NCI-H2081 (cell line): ENCODE measurements at places on chromosomes 5 and 9.

DNA sequence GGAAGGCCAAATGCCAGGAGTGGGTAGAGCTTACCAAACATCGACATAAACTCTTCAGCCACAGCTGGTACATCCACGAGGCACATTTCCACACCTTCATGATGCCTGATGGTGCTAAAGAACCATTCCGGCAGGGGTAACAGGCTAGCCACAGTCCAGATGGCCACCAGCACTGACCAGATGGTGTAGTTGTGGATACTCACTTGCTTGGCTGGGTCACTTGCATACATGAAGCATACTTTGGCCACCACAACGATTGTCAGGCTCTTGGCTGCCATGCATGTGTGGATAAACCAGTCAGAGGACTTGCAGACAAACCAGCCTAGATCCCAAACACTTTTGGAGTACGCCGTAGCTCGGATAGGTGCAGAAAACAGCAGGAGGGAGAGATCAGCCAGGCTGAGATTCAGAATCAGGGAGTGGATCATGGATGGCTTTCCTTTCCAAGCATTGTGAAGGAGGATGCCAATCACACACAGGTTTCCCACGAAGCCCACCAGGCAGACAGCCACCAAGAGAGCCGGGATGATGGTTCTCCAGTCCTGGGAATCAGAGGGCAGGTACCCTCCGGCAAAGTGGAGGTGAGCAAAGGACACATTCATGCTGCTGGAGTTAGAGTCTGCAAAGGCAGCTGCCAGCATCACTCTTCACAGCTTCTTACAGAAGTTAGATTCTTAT lies 378 bp downstream of the GPR151 start:
- DNase-seq: no peak

DNA sequence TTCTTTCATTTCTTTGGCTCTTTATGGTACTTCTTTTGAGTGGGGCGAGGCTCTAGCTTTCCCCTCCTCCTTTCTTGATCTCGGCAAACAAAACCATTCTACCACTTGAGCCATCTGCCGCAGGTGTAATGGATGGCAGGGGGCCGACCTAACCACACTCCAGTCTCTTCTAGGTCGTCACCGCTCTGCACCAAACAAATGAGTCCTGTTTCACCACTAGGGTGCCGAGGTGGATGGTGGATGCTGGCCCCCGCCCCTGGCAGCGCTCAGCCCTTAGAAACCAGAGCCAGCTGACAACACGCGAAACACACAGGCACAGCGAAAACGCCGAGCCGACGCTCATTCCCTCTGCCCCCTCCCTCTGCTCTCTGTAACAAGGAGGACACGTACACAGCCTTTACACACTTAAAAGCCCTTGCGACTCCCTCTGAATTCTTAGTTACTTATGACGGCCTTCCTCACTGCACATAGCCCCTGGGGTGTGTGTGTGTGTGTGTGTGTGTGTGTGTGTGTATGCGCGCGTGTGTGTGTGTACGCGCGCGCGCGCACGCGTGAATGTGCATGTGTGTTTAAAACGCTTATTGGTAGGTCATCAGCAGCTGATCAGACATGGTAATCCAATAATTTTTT lies 199.4 kb downstream of the MEF2C start:
- peak; percentile 95 for DNase-seq

DNA sequence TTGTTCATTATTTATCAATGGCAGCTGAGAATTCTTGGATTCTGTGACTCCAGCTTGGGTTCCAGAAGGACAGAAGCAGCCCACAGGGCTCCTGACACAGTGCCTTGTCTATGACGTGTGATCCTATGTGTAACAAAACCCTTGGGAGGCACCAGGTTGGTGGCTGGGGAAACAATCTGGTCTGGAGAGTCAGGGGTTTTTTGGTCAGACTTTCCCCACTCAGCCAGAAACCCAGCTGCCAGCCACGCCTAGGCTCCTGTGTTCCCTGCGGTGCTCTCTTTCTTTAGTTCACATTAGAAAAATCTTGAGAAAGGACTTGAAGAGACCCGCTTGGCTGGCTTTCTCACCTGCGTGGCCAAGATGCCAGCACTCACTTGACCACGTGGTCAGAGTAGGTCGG lies 15.5 kb upstream of the ZBED3 start:
- DNase-seq: no peak

DNA sequence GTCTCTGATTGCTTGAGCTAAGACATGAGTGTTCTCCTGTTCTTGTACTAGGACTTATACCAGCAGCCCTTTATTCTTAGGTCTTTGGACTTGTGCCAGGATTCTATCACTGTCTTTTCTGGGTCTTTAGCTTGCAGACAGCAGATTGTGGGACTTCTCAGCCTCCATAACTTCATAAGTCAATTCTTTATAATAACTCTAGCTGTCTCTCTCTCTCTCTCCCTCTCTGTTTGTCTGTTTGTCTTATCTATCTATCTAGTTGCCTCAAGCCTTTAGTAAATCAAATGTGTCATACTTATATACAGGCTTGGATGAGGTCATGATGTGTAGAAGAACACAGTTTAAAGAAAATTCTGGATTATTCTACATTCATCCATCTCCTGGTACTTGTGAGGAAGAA lies 11.5 kb upstream of the ANKRD55 start:
- DNase-seq: no peak

DNA sequence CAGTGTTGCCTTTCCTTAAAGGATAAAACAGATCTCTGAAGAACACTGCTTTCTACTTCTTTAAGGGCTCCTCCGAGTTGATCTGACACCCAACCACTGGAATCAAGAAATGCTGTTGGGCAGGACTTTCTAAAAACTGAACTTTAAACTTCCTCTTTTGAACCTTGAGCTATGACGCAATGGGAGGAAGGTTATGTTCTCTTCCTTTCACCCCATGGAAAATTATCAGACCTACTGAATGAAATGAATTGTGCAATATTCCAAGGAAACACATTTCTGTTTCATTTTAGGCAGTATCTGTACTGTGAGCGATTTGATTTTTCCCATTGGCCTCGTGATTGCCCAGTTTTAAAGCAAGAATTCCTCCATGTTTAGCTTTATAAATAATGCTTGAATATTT lies 206.0 kb upstream of the PRR16 start:
- DNase-seq: no peak

- DNase-seq: no peak
Observed at GRCh38 chr9:9498846-9499245, 1114.0 kb downstream of the PTPRD start.

GRCh38 chr9:111154081-111154562 lies 115.9 kb upstream of the LPAR1 start:
- DNase-seq: no peak

- DNase-seq: no peak
Observed at GRCh38 chr5:116098998-116099397, 14.2 kb downstream of the COMMD10 start.

- DNase-seq: peak; percentile 73
Observed at GRCh38 chr5:56814963-56815657, at the start of gene MAP3K1. Gene MAP3K1, plus strand, starts transcription at chr5:56815549. Its CDS starts 25 bp downstream, at chr5:56815574.

GRCh38 chr9:83623679-83624076 lies 735 bp downstream of the IDNK start:
- peak; percentile 29 for DNase-seq

GRCh38 chr5:36692791-36693763 lies 86.7 kb downstream of the SLC1A3 start:
- no peak for DNase-seq

DNA sequence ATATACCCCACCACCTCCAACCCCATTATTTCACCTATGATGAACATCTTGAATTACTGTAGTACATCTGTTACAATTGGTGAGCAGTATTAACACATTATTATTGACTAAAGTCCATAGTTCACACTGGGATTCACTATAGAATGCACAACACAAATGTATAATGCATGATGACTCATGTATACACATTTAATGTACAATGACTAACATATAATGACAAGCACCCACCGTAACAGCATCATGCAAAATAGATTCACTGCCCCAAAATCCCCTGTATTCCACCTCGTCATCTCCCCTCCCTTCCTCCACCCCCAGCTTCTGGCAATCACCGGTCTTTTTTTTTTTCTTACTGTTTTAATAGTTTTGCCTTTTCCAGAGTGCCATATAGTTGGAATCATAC lies 47.1 kb upstream of the NEK6 start:
- no peak for DNase-seq

DNA sequence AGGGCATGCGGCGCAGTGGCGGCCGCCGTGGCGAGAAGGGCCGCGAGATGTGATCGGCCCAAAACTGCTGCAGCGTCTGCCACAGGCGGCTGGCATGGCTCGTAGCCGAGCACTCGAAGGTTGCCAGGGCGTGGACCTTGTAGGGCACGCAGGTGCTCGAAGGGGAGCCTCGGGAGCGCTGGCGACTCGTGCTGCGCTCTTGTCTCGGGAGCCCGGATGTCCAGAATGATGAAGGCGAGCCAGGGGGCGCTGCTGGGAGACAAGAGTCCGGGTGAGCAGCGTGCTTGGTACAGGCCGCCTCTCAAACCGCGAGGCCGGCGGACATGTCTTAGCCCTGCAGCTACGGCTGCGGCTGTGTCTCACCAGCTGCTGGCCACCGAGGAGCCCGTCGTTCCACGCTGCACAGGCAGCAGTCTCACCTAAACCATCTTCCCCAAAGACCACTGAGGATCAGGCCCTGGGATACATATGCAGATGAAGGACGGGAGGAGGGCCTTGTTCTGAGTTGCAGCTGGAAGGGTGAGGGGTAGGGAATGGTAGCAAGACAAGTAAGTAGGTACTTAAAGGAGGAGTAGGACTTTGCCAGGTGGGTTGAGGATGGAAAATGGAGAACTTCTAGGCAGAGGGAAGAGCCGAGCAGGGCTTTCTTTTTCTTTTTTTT lies 1.7 kb downstream of the CBY3 start:
- DNase-seq: peak; percentile 37

DNA sequence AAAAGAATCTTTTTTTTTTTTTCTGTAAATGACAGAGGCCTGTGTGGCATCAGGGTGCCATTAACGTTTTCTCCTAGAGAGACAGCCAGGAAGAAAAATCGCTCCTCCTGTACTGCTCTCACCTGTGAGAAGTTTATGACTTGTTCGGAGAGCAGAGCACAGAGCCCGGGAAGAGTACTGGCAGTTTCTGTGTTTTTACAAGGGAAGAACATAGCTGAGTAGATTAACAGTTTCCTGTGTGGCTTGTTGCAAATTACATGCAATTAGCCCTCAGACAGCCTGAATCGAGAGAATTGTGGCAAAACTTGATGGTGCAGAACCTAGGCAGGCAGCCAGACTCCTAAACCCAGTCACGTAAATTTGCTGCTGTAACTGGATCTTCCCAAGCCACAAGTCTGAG lies 32.1 kb downstream of the PRKACG start:
- DNase-seq: peak; percentile 98

- peak; percentile 81 for DNase-seq
Observed at GRCh38 chr9:124220946-124221451, 36.8 kb upstream of the NEK6 start.

DNA sequence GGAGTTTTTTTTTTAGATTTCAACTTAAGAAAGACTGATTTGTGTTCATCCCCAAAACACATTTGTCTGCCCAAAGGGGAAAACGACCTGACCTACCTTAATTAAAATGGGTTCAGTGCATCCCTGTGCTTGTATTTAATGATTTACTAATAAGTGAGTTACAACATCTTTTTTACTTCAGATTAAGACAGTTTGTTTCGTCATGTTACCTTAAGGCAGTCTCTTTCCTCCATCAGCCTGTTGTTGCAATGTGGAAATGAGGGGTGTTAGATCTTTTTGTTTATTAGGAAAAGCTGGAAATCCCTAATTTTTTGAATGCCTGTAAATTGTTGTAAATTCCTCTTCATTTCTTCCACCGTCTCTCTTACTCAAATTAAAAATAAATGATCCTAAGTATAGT lies 177.5 kb downstream of the GDNF start:
- no peak for DNase-seq

DNA sequence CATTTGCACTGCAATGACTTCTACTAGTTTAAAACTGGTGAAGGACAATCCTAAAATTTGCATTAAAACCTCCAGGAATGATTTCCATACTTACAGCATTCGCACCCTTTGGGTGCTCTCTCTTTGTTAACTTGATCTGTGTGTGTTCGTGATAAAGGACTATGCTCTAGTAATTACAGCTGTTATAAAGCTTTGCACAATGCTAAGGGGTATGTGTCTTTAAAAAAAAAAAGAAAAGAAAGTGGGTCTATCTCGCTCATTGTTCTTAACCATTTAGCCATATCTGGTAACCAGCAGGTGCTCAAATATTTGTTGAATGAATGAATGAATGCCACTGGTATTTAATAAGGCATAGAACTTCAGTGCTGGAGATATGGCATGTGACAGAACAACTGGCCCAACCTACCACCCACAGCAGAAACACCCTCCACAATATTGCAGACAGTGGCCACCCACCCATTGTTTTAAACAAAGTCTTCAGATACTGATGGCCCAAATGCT lies 8.7 kb downstream of the TRIM36 start:
- peak; percentile 37 for DNase-seq

- DNase-seq: no peak
Observed at GRCh38 chr9:105510024-105510423, 47.9 kb upstream of the FKTN start.

DNA sequence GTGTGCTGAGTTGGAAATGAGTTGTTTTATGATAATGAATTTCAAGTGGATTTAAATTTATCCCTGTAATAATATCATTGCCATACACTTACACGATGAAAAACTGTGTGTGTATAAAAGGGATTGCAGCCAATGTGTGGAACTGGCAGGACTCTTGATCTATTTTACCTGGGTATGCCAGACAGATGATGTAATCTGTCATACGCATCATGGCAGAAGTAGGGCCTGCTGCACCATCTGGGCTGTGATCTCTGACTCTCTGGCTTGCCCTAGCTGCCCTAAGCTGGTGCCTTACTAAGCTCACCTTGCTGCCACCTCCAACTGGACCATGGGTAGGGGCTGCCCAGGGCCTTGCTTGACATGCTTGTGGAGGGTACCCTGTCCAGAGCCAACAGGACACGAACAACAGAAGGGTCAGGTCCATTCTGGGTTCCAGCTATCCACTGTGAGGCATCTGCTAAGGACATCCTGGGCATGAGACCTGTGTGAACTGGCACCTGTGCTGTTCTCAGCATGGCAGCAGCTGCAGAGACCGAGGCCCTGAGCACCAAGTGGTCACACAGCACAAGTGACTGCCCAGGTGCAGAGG lies 184.2 kb downstream of the FSTL4 start:
- DNase-seq: no peak

- no peak for DNase-seq
Observed at GRCh38 chr5:119274767-119275130, 81.1 kb upstream of the TNFAIP8 start.

GRCh38 chr5:87900419-87900818 lies 368.2 kb downstream of the TMEM161B start:
- DNase-seq: no peak

GRCh38 chr9:76608575-76609273 lies 149.7 kb downstream of the GCNT1 start:
- no peak for DNase-seq

- DNase-seq: no peak
Observed at GRCh38 chr5:149121145-149121544, 20.1 kb upstream of the ABLIM3 start.

GRCh38 chr9:33159777-33160127 lies 7.4 kb downstream of the B4GALT1 start:
- DNase-seq: no peak

- no peak for DNase-seq
Observed at GRCh38 chr5:68277431-68277830, 61.9 kb downstream of the PIK3R1 start.

GRCh38 chr5:172008689-172009141 lies 2.3 kb upstream of the FBXW11 start:
- DNase-seq: no peak

GRCh38 chr5:176578391-176578808 lies 29.3 kb downstream of the CDHR2 start:
- no peak for DNase-seq
